HCT116 (cell line): ENCODE measurements at places on chromosomes 2 and 18.

DNA sequence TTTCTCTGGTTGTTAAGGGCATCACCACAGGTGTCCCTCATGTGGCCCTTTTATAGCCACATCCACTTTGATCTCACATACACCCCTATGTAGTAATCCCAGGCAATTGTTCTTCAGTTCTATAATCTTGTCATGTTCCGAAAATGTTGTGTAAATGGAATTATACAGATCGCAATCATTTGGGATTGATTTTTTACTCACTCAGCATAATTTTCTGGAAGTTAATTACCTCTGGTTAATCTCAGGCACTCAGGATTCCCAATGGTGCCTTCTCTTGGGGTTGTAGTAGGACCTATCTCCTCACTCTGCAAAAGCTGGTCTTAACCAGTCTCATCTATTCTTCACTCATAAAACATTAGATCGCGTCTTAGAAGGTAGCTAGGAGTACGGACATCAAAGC, 1549.6 kb upstream of the DDX18 start:
- DNase-seq = no peak

DNA sequence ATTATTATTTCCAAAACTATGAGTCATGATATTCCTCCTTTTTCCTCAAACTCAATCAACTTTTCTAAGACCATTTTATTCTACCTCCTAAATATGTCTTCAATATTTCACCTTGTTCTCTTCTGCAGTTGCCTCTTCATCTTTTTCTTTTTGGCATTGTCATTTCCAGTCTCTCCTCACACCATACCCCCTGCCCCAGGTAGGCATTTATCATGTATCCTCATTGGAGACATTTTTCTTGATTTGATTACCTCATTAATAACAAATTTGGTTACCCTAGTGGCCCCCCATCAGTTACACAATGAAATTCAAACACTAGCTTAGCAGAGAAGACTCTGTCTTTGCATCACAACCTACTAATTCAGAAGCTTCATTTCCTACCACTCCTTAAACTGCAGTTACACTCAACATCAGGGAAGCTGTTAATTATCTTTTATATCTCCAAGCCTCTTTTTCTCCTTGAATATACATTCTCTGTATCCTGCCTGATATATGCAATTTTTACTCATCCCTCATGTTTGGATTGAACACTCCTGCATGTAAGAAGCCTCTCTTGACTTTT, 133.0 kb downstream of the IKZF2 start:
- DNase-seq = no peak

DNA sequence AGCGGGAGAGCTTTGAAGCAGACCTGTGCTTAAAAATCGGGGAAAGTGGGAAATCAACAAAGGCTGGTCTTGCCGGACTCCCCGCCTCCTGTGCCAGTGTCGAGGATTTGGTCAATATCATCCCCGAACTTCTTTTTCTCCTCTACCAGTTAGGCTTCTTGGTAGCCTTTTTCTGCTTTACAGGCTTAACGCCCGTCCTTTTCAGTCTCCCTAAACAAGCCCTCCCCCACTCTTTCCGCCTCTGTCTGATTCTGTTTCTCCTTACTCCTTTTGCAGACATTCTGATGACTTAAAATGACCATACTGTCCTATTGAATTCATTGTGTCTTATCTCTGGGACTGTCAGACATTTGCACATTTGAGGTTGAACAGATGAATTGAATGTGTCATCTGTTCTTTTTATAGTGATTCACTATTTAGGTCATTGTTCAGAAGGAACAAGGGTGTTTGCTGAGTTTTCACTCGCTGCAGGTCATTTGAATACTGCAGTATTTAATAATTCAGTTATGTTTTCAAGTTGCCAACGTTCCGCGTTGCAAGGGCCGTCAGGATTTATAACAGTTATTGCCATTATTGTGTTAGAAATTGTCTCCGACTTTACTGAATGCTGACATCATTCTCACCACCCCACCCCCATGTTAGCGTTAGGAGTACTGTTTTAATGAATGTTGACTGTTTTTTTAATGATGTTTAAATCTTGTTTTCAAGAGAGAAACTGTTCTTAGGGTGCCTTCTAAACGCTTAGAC, 1.1 kb downstream of the ITGAV start:
- DNase-seq = no peak

DNA sequence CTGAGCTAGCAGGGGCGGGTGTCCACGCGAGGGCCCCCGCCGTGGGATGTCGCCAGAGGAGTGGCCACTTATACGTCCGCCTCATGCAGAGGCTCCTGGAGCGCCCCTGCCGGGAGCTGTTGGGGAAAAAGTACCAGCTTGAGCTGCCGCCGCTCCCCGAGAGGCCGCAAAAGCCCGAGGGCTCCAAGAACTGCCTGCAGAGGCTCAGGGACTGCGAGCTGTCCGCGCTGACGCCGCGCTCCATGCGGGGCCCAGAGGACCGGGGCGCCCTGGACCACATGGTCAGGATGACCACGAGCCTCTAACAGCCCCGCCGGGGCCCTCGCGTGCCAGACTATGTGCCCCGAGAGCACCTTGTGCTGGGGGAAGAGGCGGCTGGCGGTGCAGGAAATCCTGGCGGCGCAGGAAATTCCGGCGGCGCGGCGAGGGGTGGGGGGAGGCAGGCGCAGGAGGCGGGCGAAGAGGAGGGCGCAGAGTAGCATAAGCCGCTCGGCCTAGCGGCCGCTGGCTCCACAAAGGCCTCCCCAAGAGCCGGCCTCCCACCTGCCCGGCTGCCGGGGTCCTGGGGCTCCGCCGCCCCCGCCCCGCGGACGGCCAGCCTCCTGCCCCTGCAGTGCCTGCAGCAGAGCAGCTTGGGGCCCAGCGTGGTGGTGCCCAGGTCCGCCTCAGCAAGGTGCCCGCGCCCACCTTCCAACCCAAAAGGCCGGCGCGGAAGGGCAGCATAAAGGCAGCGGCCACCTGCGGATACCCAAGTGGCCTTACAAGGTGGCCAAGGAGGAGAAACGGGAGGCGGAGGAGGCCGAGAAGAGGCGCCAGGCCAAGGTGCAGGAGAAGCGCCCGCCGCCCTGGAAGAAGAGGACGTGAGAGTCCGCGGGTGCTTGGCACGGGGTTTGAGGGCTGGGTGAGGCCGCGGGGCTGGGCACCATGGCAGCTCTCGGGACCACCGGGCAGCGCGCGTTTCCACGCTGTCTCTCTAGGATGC, 42.1 kb upstream of the TRIM43B start:
- peak; percentile 29 for DNase-seq

DNA sequence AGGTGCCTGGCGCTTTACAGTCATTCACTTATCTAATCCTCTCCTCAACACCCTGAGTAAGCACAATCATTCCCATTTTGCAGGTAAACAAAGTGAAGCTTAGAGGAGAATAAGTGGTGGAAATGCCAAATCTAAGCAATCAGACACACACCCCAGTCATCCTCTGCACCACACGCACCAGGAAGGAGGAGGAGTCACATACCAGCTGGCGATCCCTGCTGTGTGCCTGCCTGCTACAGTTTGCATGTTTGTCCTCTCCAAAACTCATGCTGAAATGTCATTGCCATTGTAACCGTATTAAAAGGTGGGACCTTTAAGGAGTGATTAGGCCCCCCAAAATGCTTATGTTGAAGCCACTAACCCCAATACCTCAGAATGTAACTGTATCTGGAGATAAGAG, 93.7 kb downstream of the LOXHD1 start:
- no peak for DNase-seq

GRCh38 chr18:56684277-56684676, 33.1 kb downstream of the WDR7 start:
- no peak for DNase-seq

DNA sequence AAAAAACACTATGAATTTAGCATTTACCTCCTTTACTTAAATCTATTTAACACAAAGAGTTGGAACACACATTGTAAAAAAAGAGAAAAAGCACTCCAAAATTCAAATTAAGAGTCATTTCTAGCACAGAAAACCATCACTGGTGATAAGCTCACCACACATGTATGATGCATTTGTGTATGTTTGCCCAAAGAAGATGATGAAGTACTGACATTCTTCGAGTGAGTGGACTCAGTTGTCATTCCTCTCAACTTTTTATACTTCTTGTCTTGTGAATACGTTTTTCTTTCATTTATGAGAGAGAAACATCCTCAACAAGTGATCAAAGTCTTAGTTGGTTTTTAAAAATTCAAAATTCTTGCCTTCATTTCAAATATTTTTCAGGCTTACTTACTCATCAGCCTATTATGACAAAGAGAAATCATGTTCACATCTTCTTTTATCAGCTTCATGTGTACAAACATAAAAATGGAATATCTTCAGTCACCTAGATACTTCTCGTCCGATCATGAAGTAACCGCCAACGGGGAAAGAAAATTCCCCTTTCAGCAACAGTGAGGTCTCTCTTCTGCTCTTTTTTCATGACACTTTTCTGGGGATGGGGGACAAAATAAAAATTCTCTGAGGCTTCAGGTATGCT, 1.5 kb downstream of the DSEL start:
- no peak for DNase-seq

DNA sequence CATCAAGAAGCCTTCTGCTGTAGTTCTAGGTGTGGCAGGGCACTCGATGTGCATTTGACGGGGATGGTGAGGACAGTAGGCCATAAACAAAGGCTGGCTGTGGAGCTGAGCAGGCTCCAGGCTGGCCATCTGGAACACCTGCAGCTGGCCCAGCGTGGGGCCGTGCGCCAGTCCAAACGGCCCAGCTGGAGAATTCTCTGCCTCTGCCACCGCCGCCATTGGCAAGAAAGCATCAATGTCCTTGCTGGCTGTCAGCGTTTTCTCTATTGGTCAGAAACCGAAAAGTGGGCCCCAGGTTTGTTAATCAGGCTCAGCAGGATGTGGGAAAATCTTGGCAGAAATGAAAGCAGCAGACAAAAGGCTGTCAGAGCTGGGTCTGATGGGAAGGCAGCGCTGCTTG, 24.0 kb upstream of the CTIF start:
- no peak for DNase-seq

- DNase-seq = no peak
These were observed 2.0 kb upstream of the STEAP3 start for GRCh38 chr2:119221609-119222008.

DNA sequence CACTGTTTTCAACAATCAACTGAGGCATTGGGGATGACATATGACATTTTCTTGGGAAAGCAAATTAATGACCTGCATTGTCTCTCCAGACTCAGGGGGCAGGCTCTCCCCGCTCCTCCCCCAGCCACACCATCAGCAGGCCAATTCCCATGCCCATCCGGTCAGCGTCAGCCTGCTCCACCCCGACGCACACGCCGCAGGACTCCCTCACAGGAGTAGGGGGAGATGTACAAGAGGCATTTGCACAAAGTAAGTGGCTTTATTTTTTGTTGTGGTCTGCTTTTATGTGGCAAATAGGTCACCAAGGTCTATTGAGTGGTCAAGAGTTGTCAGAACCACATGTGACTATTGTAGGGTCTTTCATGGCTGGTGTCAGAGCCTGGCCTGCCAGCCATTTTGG, 165.1 kb downstream of the DTNA start:
- no peak for DNase-seq

GRCh38 chr2:3872451-3872850, 169.1 kb downstream of the DCDC2C start:
- no peak for DNase-seq

GRCh38 chr2:224159345-224159928, 120.4 kb upstream of the SERPINE2 start:
- DNase-seq = no peak

DNA sequence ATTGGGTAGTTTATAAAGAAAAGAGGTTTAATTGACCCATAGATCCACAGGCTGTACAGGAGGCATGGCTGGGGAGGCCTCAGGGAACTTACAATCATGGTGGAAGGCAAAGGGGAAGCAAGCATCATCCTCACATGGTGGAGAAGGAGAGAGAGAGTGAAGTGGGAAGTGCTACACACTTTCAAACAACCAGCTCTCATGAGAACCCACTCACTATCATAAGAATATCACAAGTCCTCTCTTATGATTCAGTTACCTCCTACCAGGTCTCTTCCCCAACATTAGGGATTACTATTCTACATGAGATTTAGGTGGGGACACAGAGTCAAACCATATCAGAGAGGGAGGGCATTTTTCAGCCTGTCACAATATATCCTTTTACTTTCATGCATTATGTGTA, 22.7 kb upstream of the DOCK10 start:
- DNase-seq = no peak

- no peak for DNase-seq
These were observed 70.3 kb downstream of the TGOLN2 start for GRCh38 chr2:85257359-85257969.

DNA sequence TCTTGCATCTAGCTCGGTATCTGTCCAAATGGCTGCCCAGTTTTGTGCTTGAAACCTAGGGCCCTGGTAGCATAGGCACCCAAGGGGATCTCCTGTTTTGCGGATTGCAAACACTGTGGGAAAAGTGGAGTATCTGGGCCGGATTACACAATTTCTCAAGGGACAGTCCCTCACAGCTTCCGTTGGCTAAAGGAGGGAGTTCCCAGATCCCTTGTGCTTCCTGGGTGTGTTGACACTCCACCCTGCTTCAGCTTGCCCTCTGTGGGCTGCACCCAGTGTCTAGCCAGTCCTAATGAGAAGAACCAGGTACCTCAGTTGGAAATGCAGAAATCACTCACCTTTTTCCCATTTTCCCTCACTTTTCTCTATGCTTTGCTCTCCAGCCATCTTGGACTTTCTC, 35.5 kb downstream of the RPRM start:
- DNase-seq = no peak

GRCh38 chr2:219661955-219662395, 34.5 kb downstream of the SLC4A3 start:
- no peak for DNase-seq

DNA sequence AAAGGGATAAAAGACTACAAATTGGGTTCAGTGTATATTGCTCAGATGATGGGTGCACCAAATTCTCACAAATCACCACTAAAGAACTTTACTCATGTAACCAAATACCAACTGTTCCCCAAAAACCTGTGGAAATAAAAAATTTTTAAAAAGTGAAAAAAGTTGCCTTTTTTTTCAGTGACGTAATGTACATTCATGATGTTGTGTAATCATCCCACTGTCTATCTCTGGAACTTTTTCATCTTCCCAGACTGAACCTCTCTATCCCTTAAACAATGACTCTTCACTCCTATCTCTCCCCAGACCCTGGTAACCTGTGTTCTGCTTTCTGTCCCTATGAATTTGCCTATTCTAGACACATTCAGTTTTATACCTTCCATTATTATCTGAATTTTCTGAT, 19.0 kb upstream of the GALR1 start:
- DNase-seq = no peak
